Upper lobe of left lung (tissue), 6 donors: ENCODE measurements at places on chromosomes 5 and 9.

DNA sequence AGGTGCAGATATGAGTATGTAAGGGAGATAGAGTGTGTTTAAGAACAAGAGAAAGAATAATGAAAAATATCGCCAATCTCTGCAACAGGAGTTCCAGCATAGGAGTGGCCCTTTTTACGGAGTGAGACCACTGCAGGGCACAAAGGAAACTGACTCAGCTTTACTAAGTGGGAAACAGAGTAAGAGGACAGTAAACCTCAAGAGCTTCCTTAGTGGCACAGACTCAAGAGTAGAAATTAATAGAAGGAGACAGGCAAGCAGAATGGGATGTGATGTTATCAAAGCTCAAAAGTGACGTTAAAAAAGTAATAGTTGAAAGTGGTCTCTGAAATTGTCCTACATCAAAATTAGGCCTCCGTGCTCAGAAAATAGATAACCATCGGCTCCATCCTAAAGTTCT is 2.1 kb upstream of the SH3RF2 start:
- DNase-seq = no peak

GRCh38 chr5:102718819-102719218 is 36.3 kb upstream of the PAM start:
- DNase-seq = no peak

GRCh38 chr9:23669776-23670175 is 156.3 kb downstream of the ELAVL2 start:
- no peak for DNase-seq

DNA sequence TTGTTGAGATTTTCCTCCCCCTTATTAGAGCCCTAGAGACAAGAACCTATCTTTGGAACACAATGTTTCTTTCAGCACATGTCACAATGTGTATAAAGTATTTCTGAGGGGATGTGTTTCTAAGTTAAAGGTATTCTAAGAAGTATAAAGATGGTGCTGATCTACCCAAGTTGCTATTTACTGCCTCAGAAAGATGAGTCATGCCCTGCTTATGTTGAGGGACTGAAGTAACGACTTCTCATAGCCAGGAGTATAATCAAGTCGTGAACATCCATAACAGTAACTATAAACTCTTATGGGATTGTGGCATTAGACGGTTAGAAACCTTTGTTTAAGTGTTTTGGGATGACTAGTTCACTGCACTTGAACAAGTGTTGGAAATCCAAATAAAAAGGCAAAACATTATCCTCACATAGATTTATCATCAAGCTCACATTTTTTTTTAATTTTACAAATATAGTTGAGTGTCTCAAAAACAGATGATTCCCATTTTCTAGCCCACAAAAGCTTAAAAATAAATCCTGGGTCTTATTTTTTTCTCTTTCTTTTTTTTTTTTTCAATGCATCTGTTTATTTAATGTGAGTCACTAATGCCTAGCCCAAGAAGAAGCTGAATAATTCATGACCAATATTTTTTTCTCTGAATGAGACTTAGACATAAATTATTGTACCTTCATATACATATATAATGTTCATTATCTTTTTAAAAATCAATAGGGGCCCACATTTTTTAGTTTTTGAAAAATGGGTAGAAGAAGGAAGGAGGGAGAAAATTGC is 12.2 kb upstream of the TMEM252 start:
- DNase-seq = no peak

- DNase-seq = peak; percentile 78
Observed at GRCh38 chr9:133855802-133856521, 117.8 kb upstream of the SARDH start.
